ENCODE measurements at places on chromosomes 6 and 20. TPM values are rescaled to one million over a fixed set of nuclear protein-coding genes. Genes with fewer than 3 reads are reported as not detected.
A peak's percentile ranks its signal among the peaks of the same experiment; 100 is the strongest.

DNA sequence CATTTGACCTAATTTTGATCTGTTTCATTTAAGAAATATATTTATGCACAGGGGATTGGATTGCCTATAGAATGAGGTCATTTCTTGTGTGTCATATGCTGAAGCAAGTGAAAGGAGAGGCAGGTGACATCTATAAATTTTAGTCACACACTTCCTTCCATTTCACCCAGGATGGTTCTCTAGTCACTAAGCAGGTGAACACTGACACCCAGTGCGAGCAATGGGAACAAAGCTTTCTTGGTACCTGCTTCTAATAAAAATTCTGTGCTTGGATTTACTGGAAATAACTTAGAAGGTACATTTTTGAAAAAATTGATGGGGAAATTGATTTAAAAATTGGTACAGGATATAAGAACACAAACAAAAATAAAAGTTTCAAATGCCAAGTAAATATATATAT, 66.9 kb upstream of the MC3R start:
- peak; percentile 7 for DNase-seq

DNA sequence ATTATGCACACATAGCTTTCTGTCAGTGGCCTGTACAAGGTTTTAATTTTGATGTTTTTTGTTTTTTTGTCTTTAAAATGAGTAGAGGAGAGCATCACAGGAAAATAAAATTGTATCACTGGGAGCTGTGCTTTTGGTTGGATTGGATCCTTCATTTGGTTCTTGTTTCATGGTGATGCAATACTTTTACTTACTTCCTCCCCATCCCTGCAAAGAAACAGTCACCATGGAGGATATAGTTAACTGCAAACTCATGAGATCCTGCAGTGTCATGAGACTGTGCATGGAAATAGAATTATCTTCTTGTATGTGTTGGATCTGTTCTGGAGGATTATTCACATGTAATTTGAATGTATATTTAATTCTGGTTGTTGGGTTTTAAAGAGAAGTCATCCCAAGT, 122.3 kb downstream of the JARID2 start:
- no peak for DNase-seq

DNA sequence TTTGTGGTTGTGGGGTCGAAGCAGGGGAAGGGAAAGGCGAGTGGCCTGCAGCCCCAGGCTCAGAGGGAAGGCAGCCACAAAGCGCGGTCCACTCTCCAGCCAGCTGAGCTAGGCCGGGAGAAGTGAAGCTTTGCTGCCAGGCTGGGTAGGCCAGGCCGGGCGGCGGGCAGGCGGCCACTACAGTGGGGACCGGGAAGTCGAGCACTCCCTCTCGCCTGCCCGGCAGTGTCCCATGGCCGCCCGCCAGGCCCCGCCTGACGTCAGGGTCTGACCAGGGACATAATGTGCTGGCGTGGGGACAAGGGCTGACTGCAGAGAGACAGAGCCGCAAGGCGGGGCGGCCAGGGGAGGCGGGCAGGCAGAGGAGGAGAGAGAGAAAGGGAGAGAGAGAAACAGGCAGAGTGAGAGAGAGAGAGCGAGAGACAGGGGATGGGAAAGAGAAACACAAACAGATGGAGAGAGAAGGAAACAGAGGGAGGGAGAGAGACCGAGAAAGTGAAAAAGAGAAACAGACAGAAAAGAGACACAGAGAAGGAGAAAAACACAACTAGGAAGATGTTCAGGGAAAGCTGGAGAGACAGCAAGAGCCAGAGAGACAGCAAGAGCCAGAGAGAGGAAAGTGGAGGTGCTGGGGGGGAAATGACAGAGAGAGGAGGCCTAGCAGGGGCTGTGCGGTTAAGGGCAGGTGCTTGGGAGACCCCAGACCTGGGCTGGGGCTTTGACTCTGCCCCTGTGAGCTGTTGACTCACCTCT, 94.5 kb upstream of the PTPN1 start:
- DNase-seq = no peak

Gene SOX4
- total RNA-seq = 2.3 TPM

Gene ADGRF5
- not detected for total RNA-seq

Measured in activated CD4-positive, alpha-beta T cell treated with anti-CD3 and anti-CD28 coated beads for 36 hours (primary cell).